Stimulated activated CD4-positive, alpha-beta T cell treated with anti-CD3 and anti-CD28 coated beads, Interleukin-4, amount 100 ng/mL, for 1 hour (primary cell): ENCODE measurements at places on chromosomes 4 and X.

GRCh38 chr4:28179126-28179525, 1318.5 kb downstream of the STIM2 start:
- DNase-seq, result no peak

- DNase-seq, result no peak
Observed at GRCh38 chr4:158193171-158193749, 17.0 kb upstream of the TMEM144 start.

DNA sequence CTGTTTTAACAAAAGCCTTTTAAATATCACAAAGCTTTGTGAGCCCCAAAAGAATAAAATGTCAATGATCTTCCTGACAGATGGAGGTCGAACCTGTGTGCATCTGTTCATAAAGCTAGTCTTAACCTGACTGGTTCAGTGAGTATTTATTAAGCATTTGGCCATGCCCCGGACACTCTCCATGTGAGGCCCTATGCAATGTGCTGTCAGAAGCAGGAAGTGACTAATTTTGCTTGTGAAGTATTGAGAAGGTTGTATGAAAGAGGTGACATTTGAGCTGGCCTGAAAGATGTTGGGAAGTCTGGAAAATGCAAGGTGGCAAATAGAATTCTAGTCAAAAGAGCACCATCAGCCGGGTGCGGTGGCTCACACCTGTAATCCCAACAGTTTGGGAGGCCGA, 171.4 kb downstream of the MSL3 start:
- DNase-seq, result no peak

DNA sequence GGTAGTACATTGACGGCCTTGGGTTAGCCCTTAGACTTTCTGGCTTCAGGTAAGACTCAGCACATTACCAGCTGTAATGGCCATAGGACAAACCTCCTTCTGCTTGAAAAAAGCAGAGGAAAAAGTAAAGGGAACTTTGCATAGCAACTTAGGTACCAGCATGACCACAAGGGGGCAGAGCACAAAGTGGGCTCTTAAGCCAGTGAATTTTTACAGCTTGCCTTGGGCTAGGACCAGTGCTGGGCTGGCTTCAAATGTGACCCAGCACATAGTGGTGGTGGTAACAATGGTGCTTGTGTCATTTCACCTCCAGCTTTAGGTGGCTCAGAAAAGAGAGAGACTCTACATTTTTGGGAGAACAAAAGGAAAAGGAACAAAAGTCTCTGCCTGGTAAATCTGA, 66.1 kb downstream of the KLHL4 start:
- DNase-seq, result no peak

DNA sequence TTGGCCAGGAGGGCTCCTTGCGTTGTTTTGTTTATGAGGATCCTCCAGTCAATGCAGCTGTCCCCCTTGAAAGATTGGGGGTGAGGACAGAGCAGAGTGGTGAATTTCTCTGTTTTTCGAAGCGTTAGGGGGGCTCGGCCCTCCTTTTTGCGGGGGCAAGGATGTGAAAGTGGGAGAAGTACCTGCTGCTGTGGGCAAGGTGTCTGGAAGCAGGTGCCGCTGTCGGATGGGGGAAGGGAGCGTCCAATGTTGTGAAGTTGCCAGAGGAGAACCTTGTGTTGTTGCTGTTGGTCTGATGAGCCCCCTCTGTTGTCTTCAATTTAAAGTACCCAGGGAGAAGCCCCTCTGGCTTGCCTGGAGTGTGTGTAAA, 613 bp downstream of the GLRB start:
- no peak for DNase-seq

DNA sequence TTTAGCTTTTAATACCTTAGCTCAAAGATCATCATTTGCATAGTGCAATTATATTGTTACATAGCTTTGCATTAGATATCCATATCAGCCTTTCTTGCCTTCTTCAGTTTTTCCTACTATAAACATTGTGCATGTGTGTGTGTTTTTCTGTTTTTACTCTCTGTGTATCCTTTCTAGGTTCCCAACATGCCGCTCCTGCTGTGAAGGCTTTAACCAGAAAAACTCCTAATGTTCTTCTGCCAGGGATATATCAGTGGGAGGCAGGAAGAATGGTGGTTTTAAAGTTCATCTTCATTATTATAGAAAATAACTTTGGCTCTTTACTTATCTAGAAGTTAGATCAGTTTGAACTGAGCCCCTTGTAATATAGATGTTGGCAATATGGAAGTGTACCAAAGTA, 61.2 kb downstream of the CPE start:
- no peak for DNase-seq

DNA sequence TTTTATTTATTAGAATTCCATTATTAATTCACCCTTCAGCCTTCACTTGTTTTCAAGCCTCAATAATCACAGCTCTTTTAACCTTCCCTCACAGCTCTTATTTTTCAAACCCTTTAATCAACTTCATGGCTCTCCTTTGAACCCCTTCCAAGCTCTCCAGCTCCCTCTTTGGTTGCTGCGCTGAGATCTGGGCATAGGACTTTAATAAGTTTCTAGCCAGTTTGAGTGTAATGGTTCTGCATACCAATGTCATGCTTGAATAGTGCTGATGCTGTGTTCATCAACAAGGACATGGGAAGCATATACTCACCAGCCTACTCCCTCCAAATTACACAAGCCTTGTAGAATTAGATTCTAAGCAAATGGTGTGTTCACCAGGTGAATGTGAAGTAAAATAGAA, 3.5 kb upstream of the RNF212 start:
- no peak for DNase-seq

DNA sequence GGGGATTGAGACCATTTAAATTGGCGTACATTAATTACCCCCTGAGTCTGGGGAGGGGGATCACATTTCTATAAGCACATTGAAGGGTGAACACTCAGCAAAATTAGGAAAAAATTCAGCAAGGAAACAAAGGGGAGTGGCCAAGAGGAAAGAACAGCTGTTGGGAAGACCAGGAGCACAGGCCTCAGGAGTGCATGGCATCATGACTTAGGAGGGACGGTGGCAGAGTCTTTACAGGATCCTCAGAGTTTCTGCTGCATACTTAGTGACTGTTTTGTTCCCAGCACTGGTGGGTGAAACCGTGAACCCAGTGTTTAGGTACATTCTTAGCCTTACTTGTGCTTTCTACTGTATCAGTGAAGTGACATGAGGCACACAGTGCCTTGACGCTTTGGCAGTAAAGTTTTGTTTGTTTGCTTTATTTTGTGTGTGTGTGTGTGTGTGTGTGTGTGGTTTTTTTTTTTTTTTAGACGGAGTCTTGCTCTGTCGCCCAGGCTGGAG, 121.3 kb downstream of the CBR4 start:
- no peak for DNase-seq

DNA sequence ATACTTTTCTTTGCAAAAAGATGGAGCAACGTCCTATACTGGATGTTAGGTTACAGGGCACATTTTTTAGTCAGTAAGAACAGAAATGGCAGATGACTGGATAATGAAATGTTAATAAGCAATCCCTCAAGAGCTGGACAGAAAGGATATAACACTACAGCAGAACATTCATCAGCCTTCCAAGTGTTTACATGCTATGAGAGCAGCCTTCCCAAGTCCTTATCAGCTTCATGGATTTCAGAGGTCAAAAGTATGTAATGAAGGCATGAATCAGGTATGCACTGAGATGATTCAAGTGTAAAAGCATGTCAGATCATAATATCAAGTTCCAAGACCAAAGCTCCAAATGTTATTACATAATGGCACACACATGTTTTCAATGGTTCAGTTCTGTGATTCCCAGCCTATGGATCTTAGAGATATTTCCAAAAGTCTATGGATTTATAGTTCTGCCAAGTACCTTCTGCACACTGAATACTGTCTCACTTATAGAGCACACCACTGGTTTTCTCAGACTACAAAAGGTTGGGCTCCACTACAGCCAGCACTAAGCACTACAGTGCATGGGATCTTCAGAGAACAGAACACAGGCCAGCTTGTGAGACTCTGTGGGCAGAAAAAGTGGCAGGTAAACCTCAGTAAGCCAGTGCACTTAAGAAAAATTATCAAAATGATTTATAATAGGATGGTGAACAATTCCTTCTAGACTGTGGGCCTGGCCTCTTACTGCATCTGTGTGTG, 49.2 kb downstream of the GPC4 start:
- no peak for DNase-seq

DNA sequence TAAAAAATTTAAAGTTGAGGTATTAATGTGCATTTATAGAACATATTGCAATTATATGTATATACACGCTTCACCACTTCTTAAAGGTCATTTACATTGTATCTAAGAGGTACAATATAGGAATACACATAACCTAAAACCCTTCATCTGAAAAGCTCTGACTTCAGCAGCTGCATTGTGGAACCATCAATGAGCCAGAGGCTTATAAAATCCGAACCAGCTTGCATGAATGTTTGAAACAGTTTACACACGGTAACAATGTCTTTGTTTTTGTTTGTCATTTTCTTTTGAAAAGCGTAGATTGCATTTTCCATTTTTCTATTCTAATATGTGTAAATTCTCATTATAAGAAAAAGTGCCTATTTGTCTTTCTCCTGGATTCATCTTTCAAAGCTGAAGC, 221.6 kb downstream of the DCLK2 start:
- no peak for DNase-seq

DNA sequence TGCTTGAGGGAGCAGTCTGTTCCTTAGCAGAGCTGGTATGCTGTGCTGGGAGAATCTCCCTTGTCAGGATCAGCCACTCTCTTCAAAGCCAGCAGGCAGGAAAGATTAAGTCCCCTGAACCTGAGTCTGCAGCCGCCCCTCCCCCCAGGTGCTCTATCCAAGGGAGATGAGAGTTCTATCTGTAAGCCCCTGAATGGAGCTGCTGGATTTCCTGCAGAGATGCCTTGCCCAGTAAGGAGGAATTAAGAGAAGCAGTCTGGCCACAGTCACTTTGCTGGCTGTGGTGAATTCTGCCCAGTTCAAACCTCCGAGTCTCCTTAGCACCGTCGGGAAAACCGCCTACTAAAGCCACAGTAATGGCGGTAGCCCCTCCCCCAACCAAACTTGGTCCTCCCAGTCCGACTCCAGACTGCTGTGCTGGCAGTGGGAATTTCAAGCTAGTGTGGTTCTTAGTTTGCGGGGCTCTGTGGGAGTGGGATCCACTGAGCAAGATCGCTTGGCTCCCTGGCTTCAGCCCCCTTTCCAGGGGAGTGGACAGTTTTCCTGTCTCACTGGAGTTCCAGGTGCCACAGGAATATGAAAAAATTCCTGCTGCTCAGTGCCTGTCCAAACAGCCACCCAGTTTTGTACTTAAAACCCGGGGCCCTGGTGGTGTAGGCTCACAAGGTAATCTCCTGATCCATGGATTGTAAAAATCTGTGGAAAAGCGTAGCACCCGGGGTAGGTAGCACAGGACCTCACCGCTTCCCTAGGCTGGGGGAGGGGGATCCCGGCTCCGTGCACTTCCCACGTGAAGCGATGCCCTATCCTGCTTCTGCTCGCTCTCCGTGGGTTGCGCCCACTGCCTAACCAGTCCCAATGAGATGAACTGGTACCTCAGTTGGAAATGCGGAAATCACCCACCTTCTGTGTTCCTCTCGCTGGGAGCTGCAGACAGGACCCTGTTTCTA, 38.0 kb downstream of the RAB28 start:
- DNase-seq, result no peak

GRCh38 chrX:71540801-71541200, 7.9 kb downstream of the OGT start:
- DNase-seq, result no peak

DNA sequence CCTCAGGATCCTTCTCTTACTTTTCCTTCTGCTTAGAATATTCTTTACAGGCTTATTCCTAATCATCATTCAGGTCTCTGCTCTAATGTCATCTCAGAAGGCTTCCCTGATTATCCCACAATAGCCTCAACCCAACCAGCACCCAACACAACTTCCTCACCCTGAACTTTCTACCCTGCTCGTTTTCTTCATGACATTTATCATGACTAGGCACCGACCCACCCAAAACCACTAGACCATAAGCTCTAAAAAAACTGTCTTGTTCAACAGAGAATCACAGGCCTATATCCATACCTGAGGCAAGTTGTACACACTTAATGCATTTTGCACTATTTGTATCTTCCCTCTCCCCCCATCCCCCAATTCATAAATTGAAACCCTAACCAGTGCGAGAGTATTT, 95.3 kb downstream of the SH3RF1 start:
- DNase-seq, result no peak

GRCh38 chrX:139559383-139560042, 29.0 kb downstream of the F9 start:
- no peak for DNase-seq

DNA sequence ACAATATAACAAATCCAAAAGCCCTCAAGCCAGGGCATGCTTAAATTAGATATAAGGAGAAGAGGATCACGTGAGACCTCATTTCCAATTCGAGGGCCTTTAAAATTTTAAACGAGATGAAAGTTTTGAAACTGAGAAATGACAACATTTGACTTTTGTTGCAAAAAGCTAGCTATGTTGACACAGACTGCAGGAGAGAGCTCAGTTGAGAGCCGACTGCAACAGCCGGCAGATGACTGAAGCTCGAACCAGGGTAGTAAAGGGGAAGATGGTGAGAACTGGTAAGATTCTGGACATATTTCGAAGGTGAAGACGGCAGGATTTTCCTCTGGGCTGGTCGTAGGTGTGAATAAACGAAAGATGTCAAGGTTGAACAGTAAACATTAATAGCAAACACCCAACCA, 773 bp downstream of the PRMT9 start:
- peak; percentile 8 for DNase-seq

DNA sequence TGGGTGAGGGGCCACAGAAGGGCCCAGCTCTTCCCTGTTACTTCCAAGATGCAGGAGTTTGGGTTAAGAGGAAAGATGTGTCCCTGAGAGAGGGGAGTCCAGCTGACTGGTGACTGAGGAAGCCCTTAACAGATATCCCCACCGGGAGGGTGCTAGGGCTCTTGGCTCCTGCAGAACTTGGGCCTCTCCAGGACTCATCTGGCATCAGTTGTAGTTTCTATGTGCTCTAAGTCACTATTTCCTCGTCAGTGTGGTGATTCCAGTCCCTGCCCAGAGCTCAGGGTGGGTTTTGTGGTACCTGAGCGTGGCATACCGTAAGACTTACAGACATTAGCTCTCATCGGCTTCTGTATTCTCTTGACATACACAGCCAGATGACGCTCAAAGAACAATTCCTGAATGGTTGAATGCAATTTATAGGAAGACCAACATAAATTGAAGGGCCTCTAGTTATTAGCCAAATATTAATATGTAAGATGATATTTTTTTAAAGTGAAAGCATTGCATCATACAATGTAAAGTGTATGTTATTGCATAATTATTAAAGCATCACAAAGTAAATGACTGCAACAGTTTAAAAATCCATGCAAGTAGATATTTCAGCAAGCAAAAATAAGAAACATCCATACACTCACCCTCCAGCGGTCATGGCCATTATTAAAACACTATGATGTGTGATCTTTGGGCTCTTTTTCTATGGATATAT, 195.5 kb downstream of the PTTG2 start:
- DNase-seq, result no peak

DNA sequence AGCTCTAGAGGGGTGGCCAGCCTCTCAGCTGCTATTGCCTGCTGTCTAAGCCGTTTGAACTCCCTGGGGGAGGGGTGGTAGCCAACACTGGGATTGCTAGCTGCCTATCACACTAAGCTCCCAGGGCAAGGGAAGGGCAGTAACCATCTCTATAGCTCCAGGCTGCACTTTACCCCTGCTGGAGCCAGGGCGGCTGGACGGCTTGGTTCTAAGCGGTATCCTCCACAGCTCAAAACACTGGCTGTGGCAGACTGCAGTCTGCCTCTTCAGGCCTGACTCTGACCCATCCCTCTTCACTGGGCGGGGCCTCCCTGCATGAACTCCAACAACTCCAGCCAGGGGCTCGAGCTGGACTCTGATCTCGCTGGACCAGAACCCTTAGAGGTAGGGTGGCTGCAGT, 55.3 kb upstream of the GNRHR start:
- DNase-seq, result no peak

- no peak for DNase-seq
Observed at GRCh38 chr4:142383800-142384470, 462.2 kb downstream of the INPP4B start.
